ENCODE measurements at places on chromosomes 13 and 19.

- DNase-seq: no peak
Observed at GRCh38 chr13:66216728-66217127, 1013.4 kb downstream of the PCDH9 start.

GRCh38 chr13:108769213-108770070, 140.0 kb downstream of the MYO16 start:
- no peak for DNase-seq

DNA sequence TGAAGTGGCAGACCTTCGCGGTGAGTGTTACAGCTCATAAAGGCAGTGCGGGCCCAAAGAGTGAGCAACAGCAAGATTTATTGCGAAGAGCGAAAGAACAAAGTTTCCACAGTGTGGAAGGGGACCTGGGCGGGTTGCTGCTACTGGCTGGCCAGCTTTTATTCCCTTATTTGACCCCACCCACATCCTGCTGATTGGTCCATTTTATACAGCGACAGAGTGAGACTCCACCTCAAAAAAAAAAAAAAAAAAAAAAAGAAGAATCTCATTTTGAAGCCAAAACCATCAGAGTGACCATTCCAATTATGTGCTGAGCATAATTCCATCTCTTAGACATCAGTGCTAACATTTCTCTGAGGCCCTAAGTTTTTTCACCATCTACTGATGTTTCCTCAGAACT, 1.9 kb upstream of the ZNF552 start:
- DNase-seq: no peak

- no peak for DNase-seq
Observed at GRCh38 chr19:38035515-38036495, 128.8 kb downstream of the SIPA1L3 start.

GRCh38 chr19:51337141-51337860, 4.6 kb downstream of the VSIG10L start:
- no peak for DNase-seq

GRCh38 chr13:43629691-43630480, 156.9 kb downstream of the ENOX1 start:
- DNase-seq: no peak

GRCh38 chr19:47756953-47757608, 11.7 kb downstream of the NOP53 start:
- DNase-seq: no peak

GRCh38 chr19:11767633-11768133, 883 bp downstream of the ZNF441 start:
- DNase-seq: no peak
